ENCODE measurements at places on chromosomes 4 and X. TPM values are rescaled to one million over a fixed set of nuclear protein-coding genes. Genes with fewer than 3 reads are reported as not detected.

- DNase-seq, result no peak
Observed at GRCh38 chr4:145351162-145351561, 130.5 kb upstream of the SMAD1 start.

DNA sequence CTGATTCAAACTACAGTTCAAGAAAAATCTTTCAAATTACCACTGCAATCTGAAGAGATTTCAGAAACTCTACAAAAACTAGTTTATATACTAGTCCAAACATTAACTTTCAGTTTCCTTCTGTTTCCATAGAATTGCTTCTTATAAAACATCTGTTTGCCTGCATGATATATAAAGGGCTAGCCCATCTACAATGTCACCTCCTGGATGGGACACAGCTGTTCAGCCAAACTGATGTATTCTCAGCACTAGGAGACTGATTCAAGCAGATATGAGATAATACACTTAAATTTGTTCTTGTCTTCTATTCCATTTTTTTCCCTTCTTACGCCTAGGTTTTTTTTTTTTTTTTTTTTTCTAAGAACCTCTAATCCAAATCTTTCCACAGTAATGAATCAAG, 1569.7 kb upstream of the IGFBP7 start:
- DNase-seq, result no peak

The PRKG2 gene
- total RNA-seq, result 0.29 TPM

- no peak for DNase-seq
Observed at GRCh38 chrX:1231850-1232465, 19.5 kb upstream of the CRLF2 start.

DNA sequence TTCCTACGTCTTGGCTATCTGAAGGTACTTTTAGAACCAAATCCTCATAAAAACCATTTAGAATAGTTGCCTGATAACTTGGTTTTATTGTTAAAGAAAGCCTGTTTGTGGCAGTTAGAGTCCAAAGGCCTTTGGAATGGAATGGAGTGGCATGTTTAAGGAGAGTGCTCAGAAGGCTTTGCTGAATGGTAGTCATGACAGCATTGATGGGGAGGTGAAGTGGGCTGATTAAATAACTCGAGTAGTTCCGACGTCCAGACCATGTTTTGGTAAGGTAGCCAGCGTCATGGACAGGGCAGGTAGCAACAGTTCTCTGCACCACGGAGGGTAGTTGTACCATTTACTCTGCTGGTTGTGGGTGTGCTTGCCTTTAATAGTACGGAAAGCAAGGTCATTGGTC, 86.3 kb upstream of the CLDN34 start:
- DNase-seq, result no peak

The AKAP14 gene
- total RNA-seq, result not detected

The GPR173 gene
- 8.1 TPM for total RNA-seq

DNA sequence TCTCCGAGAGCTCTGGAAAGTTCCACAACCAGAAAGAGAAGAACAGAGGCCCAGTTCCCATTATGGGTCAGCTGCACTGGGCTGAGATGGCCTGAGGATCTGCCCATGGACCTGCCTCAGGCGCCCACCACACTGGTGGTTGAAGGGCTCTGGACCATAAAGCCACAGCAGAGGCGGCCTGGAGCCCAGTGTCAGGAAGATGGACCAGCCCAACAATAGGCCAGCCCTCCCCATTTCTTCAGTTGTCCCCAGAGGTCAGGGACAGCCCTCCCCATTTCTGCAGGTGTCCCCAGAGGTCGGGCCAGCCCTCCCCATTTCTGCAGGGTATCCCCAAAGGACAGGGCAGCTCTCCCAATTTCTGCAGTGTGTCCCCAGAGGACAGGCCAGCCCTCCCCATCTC, 37.2 kb upstream of the C4orf50 start:
- DNase-seq, result no peak

The SERPINA7 gene
- total RNA-seq, result not detected

DNA sequence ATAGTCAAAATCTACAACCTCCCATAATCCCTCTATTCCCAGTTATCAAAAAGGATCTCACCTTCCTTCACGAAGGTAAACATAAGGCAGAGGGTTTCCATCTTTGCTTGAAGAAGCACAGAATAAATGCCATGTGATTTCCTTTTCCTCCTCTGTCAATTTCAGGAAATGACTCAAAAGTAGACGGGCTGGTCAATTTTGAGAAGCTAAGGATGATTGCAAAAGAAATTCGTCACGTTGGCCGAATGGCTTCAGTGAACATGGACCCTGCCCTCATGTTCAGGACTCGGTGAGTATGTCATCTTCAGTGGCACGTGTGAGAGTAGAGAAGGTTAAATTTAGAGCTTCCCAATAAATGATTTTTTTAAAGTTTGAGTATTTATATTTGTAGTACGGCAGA, 240.2 kb downstream of the RAPGEF2 start:
- no peak for DNase-seq

- peak; percentile 34 for DNase-seq
Observed at GRCh38 chr4:337932-338758, 531 bp downstream of the ZNF141 start.

DNA sequence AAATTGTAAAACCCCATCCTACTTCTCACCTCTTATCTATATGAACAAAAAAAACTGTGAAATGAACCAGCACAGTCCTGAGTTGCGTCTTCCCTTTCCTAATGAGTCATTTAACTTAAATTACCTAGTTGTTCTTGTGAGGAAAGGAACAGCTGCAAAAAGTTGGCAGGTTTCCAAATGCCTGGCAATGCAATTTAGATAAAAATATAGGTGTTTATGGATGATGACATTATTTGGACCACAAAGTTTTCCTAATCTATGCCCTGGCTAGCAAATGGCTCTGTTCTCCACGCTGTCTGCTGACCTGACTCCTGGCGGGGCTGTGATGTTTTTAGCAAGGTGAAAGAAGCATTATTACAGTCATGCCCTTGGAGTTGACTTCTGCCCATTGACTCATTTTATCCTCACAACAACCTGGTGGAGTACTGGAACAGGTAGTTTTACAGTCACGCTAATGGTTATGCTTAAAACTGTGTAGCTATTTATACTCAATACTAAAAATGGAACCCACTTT, 29.8 kb upstream of the RELL1 start:
- peak; percentile 62 for DNase-seq

The POLN gene
- 3.6 TPM for total RNA-seq

DNA sequence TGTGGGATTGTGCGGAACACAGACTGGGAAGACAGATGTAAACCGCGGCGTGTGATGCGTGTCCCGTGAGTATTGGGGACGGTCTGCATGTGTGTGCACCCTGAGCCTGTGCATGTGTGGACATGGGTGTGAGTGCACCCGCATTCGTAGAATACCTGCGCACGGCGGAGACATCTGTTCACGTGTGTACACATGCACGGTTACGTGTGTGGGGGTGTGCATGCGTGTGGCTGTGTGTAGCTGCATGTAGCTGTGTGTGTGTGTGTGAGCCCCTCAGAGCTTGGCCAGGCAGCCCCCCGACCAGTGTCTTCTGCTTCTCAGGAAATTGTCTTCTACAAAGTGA, 19.6 kb downstream of the ATP5ME start:
- no peak for DNase-seq

DNA sequence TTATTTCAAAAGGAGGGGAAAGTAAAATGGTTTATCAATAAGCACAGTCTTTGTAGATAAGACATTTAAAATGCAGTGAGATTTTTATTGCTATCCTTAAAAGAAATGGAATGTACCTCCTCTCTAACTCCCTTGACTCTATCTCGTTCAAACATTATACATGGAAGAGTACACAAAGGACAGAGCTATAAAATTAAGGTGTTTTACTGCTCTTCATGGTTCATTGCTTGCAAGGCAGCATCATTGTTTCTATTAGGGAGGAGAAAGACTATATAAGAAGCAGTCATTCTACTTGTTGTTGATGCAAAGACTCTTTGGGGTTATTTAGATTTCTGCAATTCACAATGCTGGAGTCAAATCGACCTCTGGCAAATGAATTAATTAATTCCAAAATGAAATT, 380.2 kb upstream of the NDST3 start:
- DNase-seq, result no peak

The BRS3 gene
- not detected for total RNA-seq

DNA sequence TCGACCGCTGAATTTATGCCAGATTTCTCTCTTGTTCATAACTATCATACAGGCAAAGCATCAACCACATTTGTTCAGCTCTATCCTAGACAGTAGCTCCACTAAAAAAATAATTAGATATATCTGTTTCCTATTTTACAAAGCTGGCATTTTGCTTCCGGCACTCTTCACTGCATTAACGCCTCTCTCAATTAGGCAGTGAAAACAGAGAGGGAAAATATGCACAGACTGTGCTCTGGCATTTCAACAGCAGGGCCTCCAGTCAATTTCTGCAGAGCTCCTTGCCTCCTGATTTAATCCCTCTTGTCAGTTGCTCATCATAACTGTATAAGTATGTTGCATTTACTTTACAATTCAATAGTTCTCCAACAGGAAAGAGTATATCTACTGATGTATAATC, 666.9 kb upstream of the INTU start:
- no peak for DNase-seq

The PPP1R3F gene
- total RNA-seq, result 5.6 TPM

DNA sequence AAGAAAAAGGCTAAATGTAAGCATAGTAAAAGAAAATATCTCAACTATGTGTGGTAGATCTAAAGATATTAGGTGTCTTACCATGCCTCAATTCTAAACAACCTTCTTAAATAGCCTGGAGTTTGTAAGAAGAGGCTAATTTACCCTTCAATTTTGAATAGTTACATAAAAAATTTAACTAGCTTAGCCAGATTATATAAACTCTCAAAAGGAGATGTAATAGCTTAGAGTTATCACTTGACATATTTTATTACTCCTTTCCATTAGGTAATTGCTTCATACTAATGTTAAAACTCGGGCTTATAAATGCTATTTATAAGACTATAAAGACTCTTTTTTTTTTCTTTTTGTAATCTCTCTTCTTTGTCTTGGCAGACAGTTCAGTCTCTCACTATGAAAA, 297.5 kb upstream of the PABPC4L start:
- DNase-seq, result no peak

DNA sequence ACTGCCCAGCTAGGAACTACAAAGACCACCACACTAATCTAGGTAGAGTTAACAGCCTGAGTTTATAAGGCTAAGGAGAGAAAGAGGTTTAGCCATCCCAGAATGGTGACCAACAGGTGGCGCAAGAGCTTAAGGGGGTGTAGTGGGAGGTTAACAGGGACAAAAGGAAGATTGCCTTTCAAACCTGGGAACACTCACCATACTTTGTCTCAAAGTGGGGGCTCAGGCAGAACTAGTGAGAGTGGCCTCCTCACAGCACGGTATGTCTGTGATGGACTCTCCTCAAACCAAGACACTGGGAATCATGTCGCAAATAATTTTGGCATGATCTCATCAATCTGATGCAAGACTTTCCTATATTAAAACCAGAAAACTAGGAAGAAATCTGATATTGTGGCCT, 23.4 kb downstream of the CCNI start:
- DNase-seq, result no peak

The CT45A5 gene
- not detected for total RNA-seq

The PLAC8 gene
- 27.8 TPM for total RNA-seq

- DNase-seq, result no peak
Observed at GRCh38 chr4:73152893-73153292, 83.4 kb upstream of the COX18 start.

All from astrocyte (in vitro differentiated cells and primary cell).